ENCODE measurements at places on chromosomes 3 and 15. TPM values are rescaled to one million over a fixed set of nuclear protein-coding genes. Genes with fewer than 3 reads are reported as not detected.

DNA sequence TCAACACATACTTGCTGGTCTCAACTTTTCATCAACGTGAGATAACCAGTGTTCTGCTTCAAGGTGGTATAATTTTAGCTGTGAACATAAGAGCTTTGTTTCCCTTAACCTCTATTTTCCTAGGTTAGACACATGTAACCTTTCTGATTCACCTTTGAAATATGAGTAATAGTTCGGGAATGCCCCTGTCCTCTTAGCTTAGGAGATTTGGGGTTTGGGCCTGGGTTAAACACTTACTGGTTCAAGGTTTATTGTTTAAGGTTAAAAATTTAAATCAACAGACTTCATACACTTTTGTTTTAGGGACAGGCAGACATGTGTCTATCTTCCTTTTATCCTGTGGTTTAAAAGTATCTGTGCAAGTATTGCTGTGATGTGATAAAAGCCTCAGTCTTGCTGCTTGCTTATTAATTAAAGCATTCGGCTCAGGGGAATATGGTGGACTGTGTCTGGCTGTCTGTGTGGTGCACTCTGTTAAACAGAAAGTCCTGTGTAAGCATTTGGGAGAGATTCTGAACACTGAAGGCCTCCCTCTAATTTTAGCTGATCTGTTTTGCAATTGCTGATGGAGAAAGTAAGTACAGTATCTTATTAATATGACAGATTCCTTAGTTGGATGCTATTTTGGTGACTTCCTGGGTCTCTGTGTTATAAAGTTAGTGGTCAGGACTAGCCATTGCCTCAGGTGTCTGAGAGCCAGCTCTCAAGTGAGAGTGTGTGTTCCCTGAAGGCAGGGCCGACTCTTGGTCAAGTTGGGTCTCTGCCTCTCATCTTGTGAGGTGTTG, 81.8 kb downstream of the USP13 start:
- no peak for DNase-seq

DNA sequence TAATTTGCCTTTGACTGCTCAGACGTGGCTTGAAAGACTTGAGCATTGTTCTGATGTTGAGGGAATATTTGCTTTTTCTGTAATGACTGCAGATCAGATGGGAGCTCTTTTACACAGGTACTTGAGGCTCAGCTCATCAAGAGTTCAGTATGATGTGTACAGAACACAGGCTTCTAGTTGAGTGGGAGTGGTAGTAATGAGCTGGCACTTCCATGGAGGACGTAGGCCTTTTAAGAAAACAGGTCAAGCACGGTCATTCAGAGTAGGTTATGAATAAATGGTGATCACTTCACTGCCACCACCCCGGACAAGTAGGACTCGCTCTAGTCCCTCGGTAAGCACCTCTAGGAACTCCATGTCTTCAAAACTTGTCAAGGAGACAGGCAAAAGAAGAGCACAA, 8.8 kb downstream of the EMC4 start:
- DNase-seq, result no peak

DNA sequence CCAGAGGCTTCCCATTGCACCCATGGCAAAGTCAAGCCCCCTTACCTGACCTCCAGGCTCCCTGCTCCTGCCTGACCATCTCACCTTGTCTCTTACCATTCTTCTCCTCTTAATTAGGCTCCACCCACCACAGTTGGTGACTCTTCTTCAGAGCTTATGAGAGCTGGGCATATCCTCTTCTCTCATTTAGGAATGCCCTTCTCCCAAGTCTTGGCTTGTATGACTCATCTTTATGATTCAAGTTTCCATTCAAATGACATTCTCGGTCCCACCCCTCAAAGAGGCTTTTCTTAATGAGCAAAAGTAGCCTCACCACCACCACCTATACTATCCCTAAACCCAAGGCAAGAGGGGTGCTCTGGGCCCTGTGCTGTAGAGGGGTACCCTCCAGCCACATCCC, 55.3 kb upstream of the NUDT16 start:
- DNase-seq, result no peak

GRCh38 chr3:60584250-60584649, 667.0 kb downstream of the FHIT start:
- DNase-seq, result no peak

DNA sequence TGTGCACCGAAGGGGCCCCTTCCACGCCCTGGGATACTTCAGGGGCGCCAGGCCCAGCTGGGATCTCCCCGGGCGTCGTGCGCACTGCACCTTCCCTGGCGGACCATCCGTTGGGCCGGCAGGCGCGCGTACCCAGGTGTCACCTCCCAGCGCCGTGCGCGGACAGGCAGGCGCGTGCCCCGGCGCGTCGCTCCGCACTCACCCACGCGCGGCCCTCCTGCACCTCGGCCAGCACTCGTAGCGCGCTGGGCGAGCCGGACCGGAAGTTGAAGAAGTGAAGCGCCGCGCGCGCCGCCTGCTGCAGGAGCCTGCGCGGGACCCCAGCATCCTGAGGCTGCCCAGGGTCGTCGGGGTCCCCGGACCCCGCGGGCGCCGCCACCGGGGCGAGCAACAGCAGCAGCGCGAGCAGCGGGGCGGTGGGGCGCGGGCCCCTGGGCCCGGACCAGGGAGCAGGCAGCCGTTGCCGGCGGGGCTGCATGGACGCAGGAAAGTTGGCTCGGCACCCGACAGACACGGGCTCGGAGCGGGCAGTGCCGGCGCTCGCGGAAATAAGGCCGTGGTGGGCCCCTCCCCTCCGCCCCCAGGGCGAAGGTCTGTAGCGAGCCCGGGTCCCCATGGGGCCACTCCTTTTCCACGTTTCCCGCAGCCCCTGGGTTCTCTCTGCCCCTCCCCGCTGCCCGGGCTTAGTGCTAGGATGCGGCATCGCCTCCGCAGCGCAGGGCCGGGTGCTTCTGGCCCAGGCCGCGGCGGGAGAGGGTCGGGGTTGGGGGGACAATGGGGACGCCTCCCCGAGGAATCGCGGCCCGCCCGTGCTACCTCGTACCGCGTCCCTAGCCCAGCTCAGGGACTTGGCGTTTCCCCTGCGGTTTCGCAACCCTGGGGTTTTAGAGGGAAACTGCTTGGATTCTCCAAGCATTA, at the start of gene RARRES1:
TSS of gene RARRES1 (minus strand) at position 520 of the 918 bp plus-strand sequence. CDS start at position 478, 42 bp downstream.
- DNase-seq, result peak; percentile 32

DNA sequence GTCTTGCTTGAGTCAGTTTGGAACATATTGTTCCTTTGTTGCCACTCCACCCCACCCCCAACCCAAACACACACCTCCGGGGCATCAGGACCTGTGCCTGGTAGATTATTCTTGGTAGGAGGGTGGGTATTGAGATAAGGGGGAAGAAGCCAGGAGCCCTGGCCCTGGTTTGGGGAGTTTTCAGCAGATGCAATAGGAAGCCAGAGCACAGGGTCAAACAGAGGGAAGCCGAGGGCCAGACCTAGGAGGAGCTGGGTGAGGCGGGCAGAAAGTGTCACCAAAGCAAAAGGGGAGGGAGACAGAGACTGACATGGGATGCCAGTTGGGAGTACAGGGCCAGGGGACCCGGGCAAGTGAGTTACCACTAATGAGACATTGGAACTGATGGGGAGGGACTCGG, 163.1 kb downstream of the RPLP1 start:
- DNase-seq, result no peak

- peak; percentile 66 for DNase-seq
Observed at GRCh38 chr3:188749010-188749617, 422.7 kb upstream of the TPRG1 start.

GRCh38 chr3:37323494-37323893, 149.1 kb upstream of the LRRFIP2 start:
- no peak for DNase-seq

- DNase-seq, result no peak
Observed at GRCh38 chr3:14512942-14513327, 27.2 kb downstream of the GRIP2 start.

- no peak for DNase-seq
Observed at GRCh38 chr3:169266986-169267385, 396.5 kb downstream of the MECOM start.

GRCh38 chr3:177835917-177836316, 638.6 kb upstream of the TBL1XR1 start:
- DNase-seq, result no peak

GRCh38 chr3:44421280-44421679, 56.2 kb downstream of the ZNF445 start:
- no peak for DNase-seq

DNA sequence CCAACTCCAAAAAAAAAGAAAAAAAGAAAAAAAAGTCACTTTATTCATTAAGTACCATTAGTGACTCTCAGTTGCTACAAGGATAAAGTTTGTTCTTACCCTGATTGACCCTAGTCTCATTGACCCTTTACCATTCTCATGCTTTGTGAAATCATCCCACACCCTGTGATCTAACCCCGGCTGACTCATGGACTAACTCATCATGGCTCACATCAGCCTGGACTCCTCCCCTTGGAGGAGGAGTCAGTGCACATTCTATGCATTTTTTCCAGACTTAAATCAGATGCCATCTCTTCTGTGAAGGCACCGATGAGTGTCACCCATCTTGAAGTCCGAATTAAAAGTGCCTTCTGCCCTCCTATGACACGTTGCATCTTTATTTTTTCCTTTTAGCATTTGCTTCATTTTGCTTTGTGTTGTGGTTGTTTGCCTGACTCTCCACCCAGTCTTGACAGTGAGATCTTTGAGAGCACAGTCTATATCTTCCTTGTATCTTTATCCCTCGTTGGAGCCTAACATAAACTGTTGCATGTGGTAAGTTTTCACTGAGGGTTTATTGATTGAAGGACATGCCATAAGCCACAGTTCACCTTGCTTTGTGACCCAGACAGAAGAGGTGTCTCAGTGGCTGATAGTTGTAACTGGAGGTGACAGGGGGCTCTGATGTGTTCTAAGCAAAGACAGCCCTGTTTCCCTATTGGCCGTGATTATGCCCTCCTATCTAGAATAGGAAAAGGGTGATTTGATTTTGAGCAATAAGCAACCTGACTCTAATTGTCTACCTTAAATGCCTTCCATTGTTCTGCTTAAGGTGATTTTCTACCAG, 72.1 kb downstream of the IL1RAP start:
- peak; percentile 78 for DNase-seq

DNA sequence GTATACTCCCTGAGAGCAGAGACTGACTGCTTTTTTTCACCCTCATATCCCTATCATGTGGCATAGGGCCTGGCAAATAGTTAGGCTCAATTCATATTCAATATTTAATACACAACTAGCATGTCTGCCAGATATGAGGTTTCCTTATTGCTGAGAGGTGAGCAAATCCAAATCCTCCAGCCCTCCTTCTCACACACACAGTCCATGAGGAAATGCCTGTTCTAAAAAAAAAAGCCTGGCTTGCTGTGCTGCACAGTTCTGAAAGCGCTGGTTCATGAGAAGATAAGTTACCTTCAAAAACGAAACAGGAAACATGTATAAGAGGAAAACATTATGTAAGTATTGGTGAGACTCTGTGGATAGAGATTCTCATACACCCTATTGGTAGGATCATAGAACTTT, 15.5 kb upstream of the ACAP2 start:
- no peak for DNase-seq

DNA sequence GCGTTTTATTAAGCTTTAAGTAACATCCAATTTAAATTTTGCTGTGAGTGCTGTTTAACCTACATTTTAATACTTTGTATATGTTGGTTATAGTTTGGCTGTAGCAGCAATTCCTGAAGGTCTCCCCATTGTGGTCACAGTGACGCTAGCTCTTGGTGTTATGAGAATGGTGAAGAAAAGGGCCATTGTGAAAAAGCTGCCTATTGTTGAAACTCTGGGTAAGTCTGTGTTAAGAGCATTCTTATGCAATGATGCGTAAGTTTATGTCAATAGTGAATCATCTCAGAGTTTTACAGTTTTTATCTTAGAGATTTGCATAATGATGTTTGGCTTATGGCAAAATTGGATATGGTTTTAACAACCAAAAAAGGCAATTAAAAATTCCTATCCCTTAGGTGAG, 62.7 kb downstream of the ASTE1 start:
- DNase-seq, result no peak

GRCh38 chr3:136708333-136708985, 43.7 kb downstream of the STAG1 start:
- DNase-seq, result no peak

DNA sequence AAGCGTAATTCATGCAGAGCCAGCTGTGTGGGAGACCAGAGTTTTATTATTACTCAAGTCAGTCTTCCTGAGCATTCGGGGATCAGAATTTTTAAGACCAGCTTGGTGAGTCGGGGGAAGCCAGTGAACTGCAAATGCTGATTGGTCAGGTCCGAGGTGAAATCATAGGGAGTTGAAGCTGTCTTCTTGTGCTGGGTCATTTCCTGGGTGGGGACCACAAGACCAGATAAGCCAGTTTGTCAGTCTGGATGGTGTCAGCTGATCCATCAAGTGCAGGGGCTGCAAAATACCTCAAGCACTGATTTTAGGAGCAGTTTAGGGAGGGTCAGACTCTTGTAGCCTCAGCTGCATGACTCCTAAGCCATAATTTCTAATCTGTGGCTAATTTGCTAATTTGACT, 228.1 kb upstream of the ATP10A start:
- no peak for DNase-seq

- DNase-seq, result no peak
Observed at GRCh38 chr15:96268442-96269204, 61.9 kb upstream of the NR2F2 start.

GRCh38 chr15:70271422-70272088, 173.8 kb upstream of the TLE3 start:
- DNase-seq, result peak; percentile 35

The WDR49 gene
- not detected for total RNA-seq

The TMCO5A gene
- total RNA-seq, result not detected

The P3H2 gene
- not detected for total RNA-seq

The NOX5 gene
- total RNA-seq, result not detected

The MUC20 gene
- 0.84 TPM for total RNA-seq

The APBA2 gene
- total RNA-seq, result 18.3 TPM

The CCR3 gene
- total RNA-seq, result not detected

The GOLGA8S gene
- total RNA-seq, result not detected

All from activated naive CD4-positive, alpha-beta T cell treated with anti-CD3 and anti-CD28 coated beads for 36 hours (primary cell).